ENCODE measurements at places on chromosomes 6 and 20.

GRCh38 chr6:132742495-132742894, 15.2 kb downstream of the VNN2 start:
- DNase-seq, result no peak

DNA sequence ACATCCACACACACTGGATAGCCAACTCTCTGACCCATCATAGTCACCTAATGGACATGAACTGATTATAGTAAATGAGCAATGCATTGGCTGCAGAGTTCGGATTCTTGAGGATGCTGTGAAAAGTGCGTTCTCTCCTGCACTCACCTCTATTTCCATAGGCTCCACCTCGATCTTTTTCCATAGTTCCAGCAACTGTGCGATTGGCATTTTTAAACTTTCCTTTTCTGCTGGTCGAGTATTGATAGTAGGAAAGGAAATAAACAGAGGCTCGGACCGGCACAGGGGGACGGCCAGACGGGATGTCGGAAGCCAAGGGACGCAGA, 94.4 kb downstream of the RNASET2 start:
- DNase-seq, result no peak

DNA sequence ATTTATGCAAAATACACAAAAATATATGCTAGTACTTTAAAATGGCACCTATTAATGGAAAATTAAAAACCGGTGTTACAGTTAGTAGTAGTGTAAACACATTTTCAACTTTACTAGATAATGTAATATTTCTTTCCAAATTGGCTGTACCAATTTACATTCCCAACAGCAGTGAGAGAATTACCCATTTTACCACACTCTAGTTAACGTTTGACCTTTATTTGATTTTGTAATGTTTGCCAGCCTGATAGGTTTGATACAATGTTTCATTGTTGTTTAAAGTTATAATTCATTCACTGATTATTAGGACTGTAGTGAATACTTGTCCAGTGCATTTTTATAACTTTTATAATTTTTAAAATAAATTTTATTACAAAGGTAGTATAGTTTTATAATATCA, 182.1 kb downstream of the EYA4 start:
- no peak for DNase-seq

GRCh38 chr6:47007657-47008396, 34.3 kb downstream of the ADGRF1 start:
- no peak for DNase-seq

GRCh38 chr6:15776458-15776980, 113.7 kb upstream of the DTNBP1 start:
- peak; percentile 39 for DNase-seq

- DNase-seq, result no peak
These were observed 78.2 kb downstream of the CHMP4B start for GRCh38 chr20:33889312-33889711.

GRCh38 chr20:38311091-38311490, 7.1 kb downstream of the BPI start:
- no peak for DNase-seq

DNA sequence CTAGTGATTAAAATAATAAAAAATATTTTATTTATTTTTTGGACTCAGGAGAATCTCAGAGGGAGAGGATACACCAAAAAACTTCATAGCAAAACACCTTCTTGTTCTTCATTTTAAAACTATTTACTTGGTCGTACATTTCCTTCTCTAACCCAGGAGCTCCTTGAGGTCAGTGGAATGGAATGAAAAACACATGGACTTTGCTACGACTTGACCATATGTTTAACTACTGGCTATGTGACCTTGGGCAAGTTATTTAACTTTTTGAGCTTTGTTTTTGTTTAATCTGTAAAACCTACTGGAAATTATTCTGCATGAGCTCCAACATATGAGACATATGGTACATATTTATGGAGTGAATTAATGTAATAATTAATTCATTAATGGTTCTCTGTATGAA, 1005.5 kb upstream of the CITED2 start:
- DNase-seq, result no peak

DNA sequence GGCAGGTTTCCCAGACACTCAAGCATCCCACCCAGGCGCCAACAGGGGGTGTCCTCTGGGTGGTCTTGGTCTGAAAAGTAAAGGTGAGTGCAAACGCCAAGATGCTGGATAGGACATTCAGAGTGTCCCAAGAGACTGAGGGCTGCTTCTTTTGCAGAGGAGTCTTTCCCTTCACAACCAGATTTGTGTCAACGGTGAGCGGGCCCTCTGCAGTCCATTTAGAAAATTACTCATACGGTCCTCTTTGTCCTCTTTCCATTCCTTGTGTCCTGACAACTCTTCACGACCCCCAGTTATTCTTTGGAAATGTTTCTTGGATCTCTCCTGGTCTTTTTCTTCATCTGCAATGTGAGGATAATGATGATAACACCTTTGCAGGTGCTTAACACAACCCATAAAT, 257.8 kb downstream of the CDC5L start:
- DNase-seq, result no peak

DNA sequence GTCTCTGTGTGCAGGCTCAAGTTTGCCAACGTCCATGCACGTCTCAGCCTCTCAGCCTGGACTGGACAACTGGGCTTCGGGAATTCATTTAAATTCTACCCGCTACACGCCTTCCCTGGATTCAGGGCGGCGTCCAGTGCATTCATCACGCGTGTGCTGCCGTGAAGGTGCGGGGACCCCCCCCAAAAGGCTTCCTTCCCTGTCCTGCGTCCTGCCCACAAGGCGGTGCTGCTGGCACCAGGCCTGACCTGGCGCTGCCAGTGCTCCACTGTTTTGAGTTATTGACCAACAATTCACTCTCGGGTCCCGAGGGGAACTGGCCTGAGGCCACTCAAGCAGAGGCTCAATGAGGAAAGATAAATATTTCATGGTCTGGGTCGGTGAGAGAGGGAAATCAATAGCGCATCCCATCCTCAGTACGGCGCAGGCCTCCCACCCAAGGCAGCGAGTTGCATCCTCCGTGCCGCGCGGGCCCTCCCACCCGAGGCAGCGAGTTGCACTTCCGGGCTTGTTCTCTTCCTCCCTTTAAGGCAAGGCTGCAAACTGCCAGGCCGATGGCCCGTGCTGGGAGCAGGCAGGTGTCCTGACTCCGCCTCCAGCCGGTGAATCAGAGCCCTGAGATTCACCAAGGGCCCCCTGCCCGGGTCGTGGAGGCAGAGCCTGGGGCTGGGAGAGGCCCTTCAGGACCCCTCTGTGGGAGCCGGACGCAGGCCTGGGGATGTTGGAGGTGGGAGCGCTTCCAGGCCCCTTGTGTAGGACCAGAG, 22.8 kb upstream of the BHLHE23 start:
- no peak for DNase-seq

GRCh38 chr6:75183099-75183541, 22.7 kb downstream of the COL12A1 start:
- no peak for DNase-seq

GRCh38 chr6:114301596-114302219, 41.1 kb downstream of the HS3ST5 start:
- no peak for DNase-seq

- no peak for DNase-seq
These were observed 203.0 kb upstream of the TBX18 start for GRCh38 chr6:84967389-84967788.

- peak; percentile 71 for DNase-seq
These were observed 15.9 kb downstream of the PRDM1 start for GRCh38 chr6:106102034-106102433.

- no peak for DNase-seq
These were observed 126.9 kb downstream of the OR2B2 start for GRCh38 chr6:27785294-27785693.

Measured in GM06990 (cell line).